ENCODE measurements at places on chromosomes 2 and 18.

DNA sequence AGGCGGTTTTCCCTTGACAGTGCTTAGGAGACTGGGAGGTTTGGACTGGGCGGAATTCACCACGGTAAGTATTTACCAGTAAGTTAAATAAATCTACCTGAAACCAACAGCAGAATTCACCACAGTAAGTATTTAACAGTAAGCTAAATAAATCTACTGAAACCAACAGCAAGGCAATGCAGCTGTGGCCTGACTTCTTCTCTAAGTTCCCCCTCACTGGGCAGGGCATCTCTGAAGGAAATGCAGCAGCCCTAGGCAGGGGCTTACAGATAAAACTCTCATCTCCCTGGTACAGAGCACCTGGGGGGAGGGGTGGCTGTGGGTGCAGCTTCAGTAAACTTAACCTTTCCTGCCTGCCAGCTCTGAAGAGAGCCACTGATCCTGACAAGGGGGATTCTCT, 432.5 kb upstream of the LRRTM1 start:
- no peak for DNase-seq

- DNase-seq: no peak
Measured at GRCh38 chr2:226247289-226248275, 552.0 kb downstream of the IRS1 start.

GRCh38 chr2:191115804-191116203, 35.0 kb downstream of the STAT4 start:
- DNase-seq: no peak

- DNase-seq: no peak
Measured at GRCh38 chr2:25330273-25330672, 11.5 kb downstream of the DNMT3A start.

- DNase-seq: no peak
Measured at GRCh38 chr2:164053021-164053420, 317.2 kb upstream of the FIGN start.

GRCh38 chr18:13265008-13265910, 46.7 kb downstream of the LDLRAD4 start:
- DNase-seq: no peak

DNA sequence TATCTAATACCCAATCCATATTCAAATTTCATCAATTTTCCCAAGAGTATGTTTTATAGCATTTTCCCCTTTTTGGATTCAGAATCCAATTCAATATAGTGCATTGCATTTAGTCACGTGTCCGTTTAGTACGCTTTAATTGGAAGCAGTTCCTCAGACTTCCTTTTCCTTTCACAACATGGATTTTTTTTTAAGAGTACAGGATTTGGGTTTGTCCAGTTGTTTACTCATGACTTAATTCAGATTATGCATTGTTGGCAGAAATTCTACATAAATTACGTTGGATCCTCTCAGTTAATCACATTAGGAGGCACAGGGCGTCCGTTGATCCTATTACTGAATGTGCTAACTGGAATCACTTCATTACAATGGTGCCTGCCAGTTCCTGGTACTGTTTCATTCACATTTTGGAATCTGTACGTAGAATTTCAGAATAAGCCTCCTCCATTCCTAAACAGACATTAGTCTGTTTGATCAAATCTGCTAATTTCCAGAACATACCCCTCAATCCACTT, 70.0 kb upstream of the ATIC start:
- DNase-seq: no peak

GRCh38 chr2:105183555-105184323, 57.8 kb upstream of the GPR45 start:
- no peak for DNase-seq

GRCh38 chr2:199861132-199861774, 10.3 kb upstream of the FTCDNL1 start:
- no peak for DNase-seq

DNA sequence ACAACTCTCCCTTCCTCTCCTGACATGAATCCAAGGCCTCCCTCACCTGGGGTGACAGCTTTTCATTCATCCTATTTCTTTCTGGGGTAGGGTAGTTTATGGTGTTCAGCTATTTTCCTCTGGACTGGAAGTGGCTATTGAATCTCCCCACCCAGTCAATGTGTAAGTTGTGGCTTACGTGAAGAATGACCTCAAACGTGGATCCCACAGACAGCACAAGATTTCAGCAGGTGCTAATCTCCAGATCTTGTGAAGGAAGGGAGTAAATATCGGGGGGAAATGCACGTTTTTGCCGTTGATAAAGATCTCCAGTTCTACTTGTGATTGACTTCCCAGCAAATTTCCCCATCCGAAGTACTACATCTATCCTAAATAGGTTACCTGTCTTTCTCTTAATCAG, 71.4 kb upstream of the THOC1 start:
- no peak for DNase-seq

DNA sequence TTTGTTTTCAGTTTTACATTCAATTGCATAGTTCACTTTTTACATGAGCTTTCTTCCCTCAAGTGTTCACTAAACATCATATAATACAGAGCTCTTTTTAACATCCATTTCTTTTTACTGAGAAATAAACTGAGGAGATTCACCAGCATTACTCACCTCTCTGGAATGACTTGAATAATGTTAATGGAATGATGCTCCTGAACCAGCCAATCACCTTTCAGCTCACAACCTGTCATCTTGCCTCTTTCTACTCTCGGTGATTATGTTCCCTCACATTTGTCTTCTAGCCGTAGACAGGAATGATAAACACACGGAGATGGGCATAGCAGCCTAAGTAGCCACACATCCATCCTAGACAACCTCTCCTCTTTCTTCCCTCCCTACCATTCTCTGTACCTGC, 301.7 kb downstream of the PAX3 start:
- DNase-seq: no peak

DNA sequence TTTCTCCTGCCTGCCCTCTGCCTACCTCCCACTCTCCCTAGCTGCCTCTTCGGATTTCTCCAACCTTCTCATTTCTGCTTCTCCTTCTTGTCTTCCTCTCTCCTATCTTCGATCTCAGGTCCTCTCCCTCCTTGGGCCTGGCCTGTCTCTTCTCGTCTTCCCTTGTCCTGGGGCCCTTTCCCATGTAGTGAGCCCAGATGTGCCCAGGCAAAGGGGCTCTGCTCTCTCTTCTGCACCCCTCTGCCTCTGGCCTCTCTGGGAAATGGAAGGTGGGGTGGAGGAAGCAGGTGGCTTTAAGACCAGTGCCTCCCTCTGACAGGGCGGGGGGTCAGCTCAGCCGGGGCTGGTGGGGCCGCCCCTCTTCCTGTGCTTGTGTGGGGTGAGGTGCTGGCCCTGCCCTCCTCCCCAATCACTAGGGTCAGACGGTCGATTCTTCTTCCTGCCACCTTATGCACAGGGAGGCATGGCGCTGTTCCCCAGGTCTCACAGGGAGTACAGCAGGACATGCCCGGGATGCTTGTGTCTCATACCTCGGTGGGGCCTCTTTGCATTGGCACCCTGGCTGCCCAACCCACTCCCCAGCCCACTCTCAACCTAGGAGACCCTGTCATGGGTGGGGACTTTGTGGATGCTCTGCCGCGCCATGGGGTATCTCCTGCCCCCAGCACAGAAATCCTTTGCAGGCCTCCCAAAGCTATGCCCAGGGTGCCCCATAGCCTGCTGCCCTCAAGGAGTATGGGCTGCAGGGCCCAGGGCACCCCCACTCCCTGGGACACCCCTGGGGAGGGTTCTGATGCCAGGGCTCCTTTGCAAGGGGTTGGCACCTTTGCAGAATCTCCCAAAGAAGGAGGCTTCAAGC, 213.8 kb upstream of the HAAO start:
- DNase-seq: no peak

DNA sequence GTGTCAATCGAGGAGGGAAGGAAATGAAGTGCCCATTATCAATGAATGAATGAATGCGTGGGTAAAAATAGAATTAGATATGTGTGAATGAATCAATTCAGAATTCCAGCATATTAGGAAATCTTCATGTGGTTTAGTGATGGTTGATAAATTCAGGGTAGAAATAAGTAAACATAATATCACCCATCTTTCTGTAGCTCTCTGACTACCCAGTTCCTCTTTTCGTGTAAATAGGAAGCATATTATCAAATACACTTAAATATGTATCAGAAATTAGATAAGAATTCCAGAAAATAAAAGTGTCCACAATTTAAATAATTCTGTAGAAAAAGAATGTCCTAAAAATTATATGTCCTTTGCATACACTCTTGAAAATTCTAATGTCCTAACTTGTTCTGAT, 552.9 kb upstream of the LRATD1 start:
- DNase-seq: no peak

DNA sequence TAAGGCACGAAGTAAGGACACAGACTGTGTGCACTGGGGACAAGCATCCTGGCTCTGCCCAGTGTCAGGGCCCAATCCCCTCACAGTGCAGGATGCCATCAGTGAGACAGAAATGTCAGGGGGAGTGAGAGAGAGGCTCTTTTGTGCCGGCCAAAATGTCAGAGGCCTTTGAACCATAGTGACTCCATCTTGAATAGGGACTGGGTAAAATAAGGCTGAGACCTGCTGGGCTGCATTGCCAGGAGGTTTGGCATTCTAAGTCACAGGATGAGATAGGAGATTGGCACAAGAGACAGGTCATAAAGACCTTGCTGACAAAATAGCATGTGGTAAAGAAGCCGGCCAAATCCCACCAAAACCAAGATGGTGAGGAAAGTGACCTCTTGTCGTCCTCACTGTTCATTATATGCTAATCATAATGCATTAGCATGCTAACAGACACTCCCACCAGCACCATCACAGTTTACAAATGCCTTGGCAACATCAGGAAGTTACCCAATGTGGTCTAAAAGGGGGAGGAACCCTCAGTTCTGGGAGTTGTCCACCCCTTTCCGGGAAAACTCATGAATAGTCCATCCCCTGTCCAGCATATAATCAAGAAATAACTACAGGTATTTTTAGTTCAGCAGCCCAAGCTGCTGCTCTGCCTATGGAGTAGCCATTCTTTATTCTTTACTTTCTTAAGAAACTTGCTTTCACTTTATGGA, 337.4 kb downstream of the LPIN1 start:
- DNase-seq: no peak

GRCh38 chr2:31078579-31079105, 59.6 kb downstream of the GALNT14 start:
- no peak for DNase-seq

DNA sequence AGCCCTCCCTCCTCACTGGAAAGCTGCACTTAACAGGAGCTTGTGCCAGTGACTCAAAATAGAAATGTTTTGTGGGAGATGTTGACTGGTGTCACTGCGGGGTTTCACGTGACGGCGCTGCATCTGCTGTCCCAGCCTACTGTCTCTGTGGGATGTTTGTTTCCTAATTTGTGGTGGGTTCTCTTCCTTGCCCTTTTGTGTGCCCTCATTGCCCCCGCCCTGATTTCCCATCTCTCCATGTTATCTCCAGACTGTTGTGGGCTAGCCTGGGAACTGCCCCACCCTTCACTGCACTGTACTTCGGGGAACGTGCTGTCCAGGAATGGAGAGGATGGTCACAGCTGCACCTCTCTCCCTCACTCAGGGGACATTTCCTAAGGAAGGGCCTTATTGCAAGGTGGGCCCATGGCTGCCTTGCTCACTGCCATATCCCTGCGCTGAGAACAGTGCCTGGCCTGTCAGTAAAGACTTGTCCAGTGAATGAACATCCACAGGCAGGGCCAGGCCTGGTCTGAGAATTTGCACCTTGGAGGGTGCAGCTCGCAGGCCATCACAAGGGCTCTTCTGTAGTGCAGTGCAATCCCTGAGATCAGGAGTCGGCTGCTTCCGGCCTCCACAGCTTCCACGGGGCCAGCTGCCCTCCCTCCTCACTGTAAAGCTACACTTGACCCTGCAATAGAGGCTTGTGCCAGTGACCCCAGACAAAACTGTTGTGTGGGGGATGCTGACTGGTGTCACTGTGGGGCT, 18.1 kb downstream of the ZAP70 start:
- DNase-seq: no peak

GRCh38 chr2:9473308-9473984, 905 bp upstream of the IAH1 start:
- no peak for DNase-seq

DNA sequence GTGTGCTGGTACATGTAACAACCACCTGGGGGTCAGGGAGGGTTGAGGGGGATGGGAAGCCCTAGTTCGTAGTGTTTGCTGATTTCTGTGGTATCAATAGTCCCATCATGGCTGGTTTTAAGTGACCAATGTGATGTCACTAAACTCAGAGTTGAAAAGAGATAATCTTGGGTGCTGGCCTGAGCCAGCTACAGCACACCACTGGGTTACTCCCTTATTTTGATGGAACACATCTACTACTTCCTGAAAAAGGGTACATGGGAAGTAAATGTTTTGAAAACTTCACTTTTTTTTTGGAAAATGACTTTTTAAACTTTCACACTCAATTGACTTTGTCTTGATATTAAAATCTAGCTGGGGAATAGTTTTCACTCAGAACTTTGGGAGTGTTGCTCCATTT, 87.0 kb upstream of the CXCR4 start:
- no peak for DNase-seq

- no peak for DNase-seq
Measured at GRCh38 chr2:116487336-116487735, 1327.2 kb upstream of the DDX18 start.

- DNase-seq: no peak
Measured at GRCh38 chr2:44200011-44200410, 31.3 kb downstream of the PPM1B start.

DNA sequence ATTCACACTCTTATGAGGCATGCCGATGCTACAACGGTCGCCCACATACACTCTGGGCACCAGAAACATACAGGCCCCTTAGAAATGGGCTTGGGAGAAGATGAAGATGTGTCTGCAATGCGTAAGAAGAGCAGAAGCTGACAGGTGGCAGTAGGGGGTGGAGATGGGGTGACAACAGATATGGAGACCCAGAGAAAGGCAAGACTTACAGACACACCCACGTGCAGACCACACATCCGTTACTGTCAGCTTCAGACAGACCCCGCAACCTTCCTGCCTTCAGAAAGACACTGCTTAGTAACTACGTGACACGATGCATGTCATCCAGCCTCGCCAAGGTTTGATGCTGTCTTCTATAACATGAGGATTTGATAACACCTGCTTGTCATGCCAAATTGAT, 89.5 kb downstream of the ZFP36L2 start:
- DNase-seq: no peak

DNA sequence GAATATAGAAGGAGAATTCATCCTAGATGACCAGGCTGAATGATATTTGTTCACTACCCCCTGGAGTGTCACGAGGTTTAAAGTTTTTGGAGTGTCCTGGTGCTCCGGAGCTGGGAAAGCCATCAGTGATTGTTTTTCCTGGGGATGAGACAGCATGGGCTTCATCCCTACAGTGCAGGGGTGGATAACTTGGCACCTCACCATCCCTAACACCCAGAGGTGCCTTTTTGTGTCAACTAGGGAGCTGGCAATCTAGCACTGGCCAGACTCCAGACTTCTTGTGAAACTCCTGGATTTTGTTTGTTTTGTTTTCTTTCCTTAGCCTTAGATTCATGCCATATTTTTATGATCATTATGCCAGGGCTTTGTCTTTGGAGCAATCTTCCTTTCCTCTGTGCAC, 164.8 kb downstream of the PRKCE start:
- DNase-seq: no peak

Data from spinal cord (tissue), 10 donors.